Mesothelial cell of epicardium (in vitro differentiated cells): ENCODE measurements at places on chromosomes 16 and 17.

DNA sequence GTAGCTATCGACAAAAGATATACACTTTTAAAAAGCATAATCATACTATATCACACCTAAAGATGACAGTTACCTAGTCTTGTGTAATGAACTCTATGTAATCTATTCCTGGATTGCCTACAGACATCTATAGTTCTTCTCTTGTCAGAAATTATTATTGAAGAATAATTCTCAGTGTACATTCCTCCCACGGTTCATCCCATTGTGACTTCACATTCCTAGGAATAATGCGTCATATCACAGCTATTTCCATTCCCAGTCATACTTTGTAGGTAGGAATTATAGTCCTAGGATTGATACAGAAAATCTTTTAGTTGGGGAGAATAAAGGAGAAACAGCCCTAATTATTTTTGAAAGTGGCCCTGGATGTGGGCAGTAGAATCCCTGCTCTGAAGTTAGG, 44.0 kb upstream of the ABCC11 start:
- DNase-seq: no peak

DNA sequence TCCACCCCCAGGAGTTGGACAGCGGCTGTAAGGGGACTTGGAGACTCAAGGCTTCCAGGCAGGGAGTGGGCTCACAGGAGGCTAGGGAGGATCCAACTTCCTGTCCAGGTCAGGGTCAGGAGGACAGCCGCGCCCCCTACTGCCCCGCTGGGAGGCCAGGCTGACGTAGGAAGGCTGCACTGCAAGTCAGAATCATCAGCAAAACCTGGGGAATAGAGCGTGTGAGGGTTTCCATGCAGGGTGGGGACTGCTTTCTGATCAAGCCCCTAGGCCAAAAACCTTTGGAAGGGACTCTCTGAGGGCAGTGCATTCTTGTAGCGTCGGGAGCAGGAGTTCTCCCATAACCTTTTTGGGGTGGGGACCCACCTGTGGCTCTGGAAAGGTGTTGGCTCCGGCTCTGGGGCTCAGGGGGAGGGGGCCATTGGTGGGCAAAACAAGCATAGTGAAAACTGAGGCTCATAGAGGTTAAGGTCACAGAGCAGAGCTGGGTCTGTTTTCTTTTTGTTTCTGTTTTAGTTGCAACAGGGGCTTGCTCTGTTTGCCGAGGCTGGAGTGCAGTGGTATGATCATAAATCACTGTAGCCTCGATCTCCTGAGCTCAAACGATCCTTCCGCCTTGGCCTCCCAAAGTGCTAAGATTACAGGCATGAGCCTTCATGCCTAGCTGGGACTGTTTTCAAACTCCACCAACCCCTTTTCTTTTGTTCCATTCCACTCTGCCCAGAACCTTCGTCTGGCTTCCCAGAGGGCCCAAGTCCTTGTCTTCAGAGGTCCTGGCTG, 22.1 kb downstream of the RAI1 start:
- DNase-seq: no peak

DNA sequence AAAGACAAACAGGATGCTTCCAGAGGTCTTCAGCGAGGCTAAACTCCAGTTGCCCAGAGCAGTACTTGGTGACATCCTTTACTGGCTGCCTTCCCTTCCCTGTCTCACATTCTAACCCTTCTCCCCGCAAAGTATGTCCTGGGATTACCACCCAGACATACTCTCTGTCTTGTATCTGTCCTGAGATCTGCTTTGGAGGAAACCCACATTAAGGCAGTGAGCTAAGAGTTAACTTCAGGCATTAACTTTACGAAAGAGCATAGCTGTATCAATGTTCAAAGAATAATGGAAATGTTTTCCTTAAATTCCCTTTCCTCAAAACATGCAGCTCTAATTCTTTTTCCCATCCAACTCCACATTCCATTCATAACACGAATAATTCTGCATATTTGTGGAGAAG, 385.2 kb downstream of the NPIPA8 start:
- DNase-seq: no peak

DNA sequence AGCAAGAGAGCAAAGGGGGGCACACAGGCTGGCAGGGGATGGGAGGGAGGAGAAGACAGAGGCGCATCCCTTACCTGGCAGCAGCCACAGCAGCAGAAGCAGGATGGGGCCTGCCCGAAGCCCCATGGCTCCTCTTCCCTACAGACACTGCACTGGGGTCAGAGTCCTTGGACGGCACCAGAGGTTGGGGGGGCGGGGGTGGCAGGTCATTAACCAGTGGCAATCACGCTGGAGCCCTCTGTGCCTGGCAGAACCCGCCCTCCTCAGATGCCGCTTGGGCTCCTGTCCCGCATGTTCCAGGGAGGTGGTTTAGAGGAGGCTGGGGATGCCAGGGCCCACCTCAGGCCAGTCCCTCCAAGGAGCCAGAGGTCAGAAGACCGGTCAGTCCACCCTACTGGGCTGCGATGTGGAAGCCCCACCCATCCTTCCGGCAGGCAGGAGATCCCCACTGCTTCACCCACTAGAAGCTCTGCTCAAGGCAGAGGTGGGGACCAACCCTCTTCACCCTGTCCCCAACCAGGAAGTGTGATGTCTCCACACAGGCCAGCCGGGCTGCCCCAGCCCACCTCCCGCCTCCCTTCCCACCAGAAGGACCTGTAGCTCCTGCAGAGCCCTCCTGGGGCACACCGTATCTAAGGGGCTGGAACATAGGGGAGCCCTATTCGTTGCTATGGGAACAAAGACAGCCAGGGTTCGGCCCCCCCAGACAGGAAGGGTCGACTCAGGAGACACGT, 11.7 kb downstream of the ZG16B start:
- no peak for DNase-seq

GRCh38 chr17:68470961-68471360, 13.7 kb upstream of the WIPI1 start:
- no peak for DNase-seq

DNA sequence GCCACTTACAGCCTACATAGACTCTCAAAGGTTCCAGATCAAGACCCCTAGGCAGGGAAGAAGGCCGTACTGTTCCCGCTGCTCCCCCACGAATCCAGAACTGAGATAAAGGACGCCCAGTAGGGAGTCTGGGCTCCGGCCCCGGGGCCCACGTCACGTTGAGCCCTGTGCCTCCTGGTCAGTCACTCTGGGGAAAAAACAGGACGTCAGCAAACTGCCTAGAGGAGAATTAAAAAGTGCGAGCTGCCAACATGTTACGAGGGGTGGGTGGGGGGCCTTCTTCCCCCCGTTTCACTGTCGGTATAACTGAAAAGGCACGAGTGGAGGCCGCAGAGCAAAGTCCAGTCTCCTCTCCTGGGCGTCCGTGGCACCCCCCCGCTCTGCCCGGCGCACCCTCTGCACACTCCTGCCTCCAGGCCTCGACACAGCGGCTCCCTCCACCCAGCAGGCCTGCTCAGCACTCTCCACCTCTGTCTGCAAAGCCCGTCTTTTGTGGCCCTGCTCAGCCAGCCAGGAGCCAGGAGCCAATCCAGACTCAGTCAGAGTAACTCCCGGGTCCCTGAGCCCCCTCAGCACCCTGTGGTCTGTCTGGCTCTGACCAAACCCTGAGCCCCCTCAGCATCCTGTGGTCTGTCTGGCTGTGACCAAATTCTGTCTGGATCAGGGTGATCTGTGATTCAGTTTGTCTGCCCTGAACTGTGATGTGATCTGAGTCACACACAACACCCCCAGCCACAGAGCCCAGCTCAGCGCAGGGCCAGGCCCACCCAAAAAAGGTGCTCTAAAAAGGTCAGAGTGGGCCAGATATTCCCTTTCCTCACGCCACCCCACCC, 6.2 kb downstream of the ITGAE start:
- DNase-seq: no peak

- no peak for DNase-seq
Observed at GRCh38 chr16:52068447-52069074, 478.4 kb downstream of the TOX3 start.

GRCh38 chr17:4711661-4712181, 1.3 kb downstream of the ARRB2 start:
- no peak for DNase-seq

DNA sequence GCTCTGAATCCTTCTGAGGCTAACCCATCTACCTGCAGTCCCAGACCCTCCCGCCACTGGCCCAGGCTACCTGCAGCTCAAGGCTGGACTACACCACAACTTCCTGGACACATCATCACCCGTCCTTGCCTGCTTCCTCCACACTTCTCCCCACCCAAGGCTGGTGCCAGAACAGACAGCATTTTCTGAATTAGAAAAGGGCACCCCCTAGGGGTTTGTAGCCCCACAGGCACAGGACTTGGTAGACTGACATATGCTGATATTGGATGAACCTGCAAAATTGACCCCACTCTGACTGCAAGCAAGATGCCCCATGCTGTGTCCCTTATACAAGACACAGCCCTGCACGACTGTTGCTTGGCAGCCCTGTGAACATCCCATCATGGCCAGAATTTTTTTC, 271.5 kb upstream of the C16orf82 start:
- DNase-seq: no peak

DNA sequence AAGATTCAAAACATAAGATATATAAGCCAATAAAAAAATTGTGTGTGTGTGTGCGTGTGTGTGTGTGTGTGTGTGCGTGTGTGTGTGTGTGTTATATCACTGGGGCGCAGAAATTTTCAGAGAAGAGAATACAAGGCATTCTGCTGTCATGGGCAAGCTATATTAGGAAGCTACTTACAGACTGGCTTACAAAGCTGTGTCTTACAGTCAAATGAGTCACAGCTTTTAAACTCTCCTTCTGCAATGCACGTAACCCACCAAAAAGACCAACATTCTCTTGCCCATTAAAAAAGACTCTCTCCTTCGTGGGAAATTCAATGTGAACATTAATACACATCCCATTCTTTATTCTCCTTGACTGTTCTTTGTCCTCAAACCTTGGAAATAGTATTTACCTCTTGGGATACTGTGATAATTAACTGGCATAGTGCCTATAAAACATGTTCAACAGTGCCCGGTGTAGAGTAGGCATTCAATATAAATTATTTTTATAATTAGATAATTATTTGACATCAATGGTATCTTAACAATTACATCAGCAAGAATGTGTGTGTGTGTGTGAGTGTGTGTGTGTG, 860.4 kb upstream of the SOX9 start:
- no peak for DNase-seq

DNA sequence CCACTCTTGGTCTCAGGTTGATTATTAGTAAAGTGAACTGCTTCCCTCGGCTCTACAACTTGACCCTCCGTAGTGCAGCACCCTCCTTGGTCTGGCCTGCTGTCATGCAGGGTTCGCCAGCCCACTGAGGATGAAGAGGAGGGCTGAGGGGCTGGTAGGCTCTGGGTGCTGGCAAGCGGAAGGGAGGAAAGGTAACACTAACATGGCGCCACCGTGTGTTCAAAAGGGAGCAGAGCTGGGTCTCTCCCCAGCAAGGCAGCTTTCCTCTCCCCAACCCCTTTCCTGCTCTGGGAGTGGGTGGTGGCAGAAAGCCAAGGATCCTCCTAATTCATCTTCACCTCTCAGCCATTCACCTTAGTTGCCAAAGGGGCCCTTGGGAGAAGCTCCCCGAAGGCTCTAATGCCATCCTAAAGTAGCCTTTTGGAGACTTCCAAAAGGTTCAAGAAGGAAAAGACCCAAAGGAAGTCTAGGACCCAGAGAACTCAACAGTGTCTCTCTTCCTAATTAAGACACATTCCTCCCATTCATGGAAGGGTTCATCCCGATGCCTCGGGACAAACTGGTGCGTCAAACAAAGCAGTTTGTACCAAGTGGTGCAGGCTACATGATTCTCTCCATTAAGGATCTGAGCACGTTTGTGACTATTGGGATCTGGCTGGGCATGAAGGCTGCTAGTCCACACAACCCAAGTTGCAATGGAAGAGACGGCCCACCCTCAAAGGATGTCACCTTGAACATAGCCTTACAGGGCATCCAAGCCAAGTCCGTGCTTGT, 90.8 kb upstream of the TOB1 start:
- peak; percentile 72 for DNase-seq

DNA sequence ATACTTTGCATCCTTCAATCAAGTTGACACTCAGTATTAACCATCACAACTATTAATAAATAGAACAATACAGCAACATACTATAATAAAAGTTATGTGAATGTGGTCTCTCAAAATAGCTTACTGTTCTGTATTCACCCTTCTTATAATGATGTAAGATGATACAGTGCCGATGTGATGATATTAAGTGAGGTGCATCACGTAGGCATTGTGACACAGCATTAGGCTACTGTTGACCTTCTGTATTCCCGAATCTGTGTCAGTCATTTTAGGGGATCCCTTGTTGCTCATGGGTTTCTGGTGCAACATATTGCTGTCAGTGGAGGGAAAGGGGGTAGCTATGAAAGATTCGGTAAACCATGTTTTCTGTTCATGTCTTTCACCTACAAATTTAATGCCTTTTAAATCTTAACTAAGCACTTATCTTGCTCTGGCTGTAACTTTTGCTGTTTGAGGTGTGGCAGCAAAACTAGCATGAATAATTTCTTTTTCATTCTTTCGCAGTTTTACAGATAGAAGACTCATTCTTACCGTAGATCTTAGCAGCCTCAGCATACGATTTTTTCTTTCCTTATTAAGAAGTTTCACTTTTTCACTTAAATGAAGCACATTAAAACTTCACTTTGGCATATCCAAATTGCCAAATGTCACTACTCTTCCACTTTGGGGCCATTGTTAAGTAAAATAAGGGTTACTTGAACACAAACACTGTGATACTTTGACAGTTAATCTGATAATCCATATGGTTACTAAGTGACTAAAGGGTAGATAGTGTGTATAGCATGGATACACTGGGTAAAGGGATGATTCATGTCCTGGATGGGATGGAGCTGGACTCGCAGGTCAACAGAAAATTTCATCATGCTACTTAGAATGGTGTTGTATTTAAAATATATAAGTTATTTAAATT, 29.6 kb downstream of the NFAT5 start:
- no peak for DNase-seq

- DNase-seq: no peak
Observed at GRCh38 chr17:75773121-75773807, 8.3 kb upstream of the GALK1 start.

- no peak for DNase-seq
Observed at GRCh38 chr17:6936370-6937028, 59.4 kb upstream of the ALOX12 start.

DNA sequence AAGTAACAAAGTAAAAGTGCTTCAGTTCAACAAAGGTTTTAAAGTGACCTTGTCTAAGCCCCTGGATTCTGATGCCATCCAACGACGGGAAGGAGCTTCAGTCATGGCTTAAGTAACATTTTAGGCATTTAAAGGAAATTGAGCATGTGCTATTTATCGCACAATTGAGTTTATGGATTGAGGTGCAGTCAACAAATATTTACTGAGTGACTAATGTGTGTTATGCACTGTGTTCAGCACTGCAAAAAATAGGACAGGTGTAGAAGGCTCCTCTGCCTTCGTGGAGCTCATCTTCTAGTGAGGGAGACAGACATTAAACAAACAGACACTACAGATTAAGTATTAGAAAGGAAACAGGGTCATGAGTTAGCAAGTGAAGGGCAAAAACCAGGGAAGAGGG, 12.5 kb downstream of the TMIGD1 start:
- DNase-seq: no peak

- DNase-seq: no peak
Observed at GRCh38 chr17:78401246-78401645, 22.8 kb downstream of the PGS1 start.

GRCh38 chr17:74190154-74190553, 13.3 kb upstream of the RPL38 start:
- no peak for DNase-seq

- no peak for DNase-seq
Observed at GRCh38 chr17:32795339-32795979, 81.5 kb downstream of the MYO1D start.

- DNase-seq: no peak
Observed at GRCh38 chr16:35480361-35480760, 2020.9 kb downstream of the TP53TG3F start.

- peak; percentile 79 for DNase-seq
Observed at GRCh38 chr17:82212331-82213250, at the start of gene CCDC57. Gene CCDC57, minus strand, starts transcription at chr17:82212842. Its CDS starts 10,898 bp downstream, at chr17:82201944.
